ENCODE measurements at places on chromosomes 13 and 19. TPM values are rescaled to one million over a fixed set of nuclear protein-coding genes. Genes with fewer than 3 reads are reported as not detected.

The AP1M2 gene
- polyA plus RNA-seq = not detected

The TEKTIP1 gene
- polyA plus RNA-seq = 0.55 TPM

The ZNF419 gene
- 7.5 TPM for polyA plus RNA-seq

The CYP2F1 gene
- polyA plus RNA-seq = not detected

The SAMD4B gene
- polyA plus RNA-seq = 7.3 TPM

The RYR1 gene
- 0.50 TPM for polyA plus RNA-seq

Measured in CD4-positive, alpha-beta memory T cell (primary cell).